Chondrocyte (in vitro differentiated cells): ENCODE measurements at places on chromosomes 3 and 15. TPM values are rescaled to one million over a fixed set of nuclear protein-coding genes. Genes with fewer than 3 reads are reported as not detected.

- no peak for DNase-seq
These were observed 234.5 kb downstream of the ERC2 start for GRCh38 chr3:56233742-56234141.

DNA sequence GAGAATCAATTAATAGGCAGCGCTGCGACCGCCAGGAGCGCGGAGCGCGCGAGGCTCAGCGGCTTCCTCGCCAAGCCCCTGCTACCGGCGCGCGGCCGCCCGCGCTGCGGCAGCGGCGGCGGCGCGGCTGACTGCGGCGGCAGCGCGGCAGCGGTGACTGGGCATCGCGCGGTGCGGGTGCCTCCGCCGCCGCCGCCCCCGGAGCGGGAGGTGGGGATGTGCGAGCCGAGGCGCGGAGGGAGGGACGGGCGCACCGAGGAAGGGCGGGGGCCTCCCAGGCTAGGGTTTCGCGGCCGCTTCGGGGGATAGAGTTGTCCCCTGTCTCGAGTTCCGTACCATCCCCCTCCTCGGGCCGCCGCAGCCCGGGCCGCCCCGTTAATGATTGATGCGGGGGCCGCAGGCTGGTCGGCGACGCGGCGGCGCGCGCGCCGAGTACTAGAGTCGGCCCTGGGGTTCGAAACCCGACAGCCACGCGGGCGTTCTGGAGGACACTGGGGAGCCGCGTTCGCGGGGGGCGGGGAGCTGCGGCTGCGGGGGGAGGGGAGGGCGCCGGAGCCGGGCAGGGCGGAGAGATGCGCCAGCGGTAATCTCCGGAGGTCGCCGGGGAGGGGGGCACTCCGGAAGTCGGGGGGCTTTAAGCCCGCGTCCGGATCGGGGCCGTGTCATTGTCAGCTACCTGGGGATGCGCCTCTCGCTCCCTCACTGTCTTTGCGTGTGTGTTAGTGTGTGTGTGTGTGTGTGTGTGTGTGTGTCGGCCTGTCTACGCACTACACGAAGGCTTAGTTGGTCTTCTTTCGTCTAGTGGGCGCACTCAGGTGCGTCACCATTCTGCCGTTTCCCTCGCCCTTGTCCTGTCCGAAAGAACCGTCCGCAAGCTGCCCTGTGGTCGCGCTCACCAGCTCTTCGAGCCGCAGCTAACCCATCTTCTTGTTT, at the start of gene PAQR9:
PAQR9 (minus strand) TSS at position 159 of the 933 bp plus-strand sequence. CDS start 338 bp downstream, outside the sequence.
- no peak for DNase-seq

The FANCD2OS gene
- not detected in 3 replicates for total RNA-seq

The CTXND1 gene
- not detected in 3 replicates for total RNA-seq

The SNTN gene
- not detected in 3 replicates for total RNA-seq
